ENCODE measurements at places on chromosomes 12 and 14. TPM values are rescaled to one million over a fixed set of nuclear protein-coding genes. Genes with fewer than 3 reads are reported as not detected.

Gene FOXA1
- total RNA-seq = 0.13 TPM

Gene TMPRSS12
- total RNA-seq = not detected

Gene TAS2R10
- 1.1 TPM for total RNA-seq

Gene A2ML1
- not detected for total RNA-seq

Gene PMEL
- 0.40 TPM for total RNA-seq

Gene GRIN2B
- total RNA-seq = not detected

Gene KIF26A
- 12.4 TPM for total RNA-seq

Gene CDCA3
- 39.8 TPM for total RNA-seq

Gene DACT1
- 1.5 TPM for total RNA-seq

Gene GLT1D1
- not detected for total RNA-seq

Gene POLE
- total RNA-seq = 43.0 TPM

Gene IL22
- total RNA-seq = not detected

Gene EXOC3L4
- not detected for total RNA-seq

Gene FIGNL2
- 2.5 TPM for total RNA-seq

Gene C12orf50
- not detected for total RNA-seq

Gene NYNRIN
- 11.7 TPM for total RNA-seq

Gene GPR65
- total RNA-seq = 0.07 TPM

Gene KCNH5
- not detected for total RNA-seq

Gene INHBC
- not detected for total RNA-seq

Gene ZNF891
- total RNA-seq = 2.0 TPM

Gene KLHL33
- not detected for total RNA-seq

Gene KRT1
- not detected for total RNA-seq

Gene CCNT1
- 34.4 TPM for total RNA-seq

Gene SPTB
- under 0.01 TPM for total RNA-seq

Gene OTX2
- not detected for total RNA-seq

Gene DCN
- 8.0 TPM for total RNA-seq

Gene ASCL1
- total RNA-seq = not detected

Gene SERPINA12
- not detected for total RNA-seq

Gene SP7
- total RNA-seq = not detected

Gene ZFHX2
- 0.86 TPM for total RNA-seq

Gene GPR68
- 0.36 TPM for total RNA-seq

Gene PPFIA2
- not detected for total RNA-seq

Gene GARIN6
- total RNA-seq = not detected

Gene SYNDIG1L
- total RNA-seq = not detected

Gene MDP1
- 3.2 TPM for total RNA-seq
